Activated T-cell treated with anti-CD3 and anti-CD28 coated beads, Interleukin-2, amount 50 U/mL, for 72 hours (primary cell): ENCODE measurements at places on chromosomes 16 and 17. TPM values are rescaled to one million over a fixed set of nuclear protein-coding genes. Genes with fewer than 3 reads are reported as not detected.

CRYM gene
- not detected for total RNA-seq

TP53TG3D gene
- 0.53 TPM for total RNA-seq

FN3KRP gene
- total RNA-seq, result 47.8 TPM

SLC7A6OS gene
- total RNA-seq, result 25.8 TPM

WSCD1 gene
- total RNA-seq, result 0.19 TPM

AIPL1 gene
- not detected for total RNA-seq

SHPK gene
- 9.2 TPM for total RNA-seq

P2RX5 gene
- 60.1 TPM for total RNA-seq

CCL8 gene
- not detected for total RNA-seq

SLC6A2 gene
- not detected for total RNA-seq

TMIGD1 gene
- total RNA-seq, result not detected

KRT14 gene
- total RNA-seq, result not detected

CPHXL gene
- total RNA-seq, result not detected

GP2 gene
- total RNA-seq, result not detected

EVI2A gene
- 39.3 TPM for total RNA-seq

SLFN12 gene
- total RNA-seq, result 9.8 TPM

DNA sequence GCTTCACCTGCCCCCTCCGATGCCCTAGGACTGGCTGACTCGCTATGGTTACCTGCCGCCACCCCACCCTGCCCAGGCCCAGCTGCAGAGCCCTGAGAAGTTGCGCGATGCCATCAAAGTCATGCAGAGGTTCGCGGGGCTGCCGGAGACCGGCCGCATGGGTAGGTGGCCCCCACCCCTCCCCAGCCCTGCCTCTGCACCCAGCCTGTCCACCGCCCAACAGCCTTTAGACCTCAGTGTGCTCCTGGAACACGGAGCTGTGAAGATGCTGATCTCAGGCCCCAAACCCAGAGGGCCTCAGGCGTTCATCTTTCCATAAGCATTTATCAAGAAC lies 993 bp downstream of the MMP25 start:
- DNase-seq, result no peak

GRCh38 chr17:9203771-9204425 lies 182.6 kb downstream of the NTN1 start:
- DNase-seq, result no peak

DNA sequence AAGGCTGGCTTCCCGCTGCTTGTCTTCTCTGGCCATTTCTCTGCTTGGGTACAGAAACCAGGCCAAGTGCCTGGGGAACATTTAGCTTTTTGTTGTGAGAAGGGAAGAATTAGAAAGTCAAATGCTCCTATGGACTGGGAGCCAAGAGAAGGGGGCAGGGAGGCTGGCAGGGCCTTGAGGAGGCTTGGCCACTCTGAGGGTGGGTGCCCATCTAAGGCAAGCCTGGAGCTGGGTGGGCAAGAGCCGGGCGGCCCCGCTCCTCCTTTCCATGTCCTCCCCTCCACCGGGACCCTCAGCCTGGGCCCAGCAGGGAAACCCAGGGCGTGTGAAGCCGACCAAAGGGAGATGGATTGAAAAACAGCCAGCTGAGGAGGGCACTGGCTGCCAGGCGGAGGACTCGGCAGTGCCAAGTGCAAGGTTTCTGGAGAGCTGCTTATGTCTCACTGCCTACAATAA lies 69.4 kb downstream of the NTN1 start:
- no peak for DNase-seq

- no peak for DNase-seq
These were observed 18.9 kb upstream of the KCNJ12 start for GRCh38 chr17:21357281-21357680.

GRCh38 chr16:27053996-27054395 lies 12.7 kb upstream of the C16orf82 start:
- no peak for DNase-seq

- no peak for DNase-seq
These were observed 13.8 kb upstream of the GFAP start for GRCh38 chr17:44928950-44929720.

DNA sequence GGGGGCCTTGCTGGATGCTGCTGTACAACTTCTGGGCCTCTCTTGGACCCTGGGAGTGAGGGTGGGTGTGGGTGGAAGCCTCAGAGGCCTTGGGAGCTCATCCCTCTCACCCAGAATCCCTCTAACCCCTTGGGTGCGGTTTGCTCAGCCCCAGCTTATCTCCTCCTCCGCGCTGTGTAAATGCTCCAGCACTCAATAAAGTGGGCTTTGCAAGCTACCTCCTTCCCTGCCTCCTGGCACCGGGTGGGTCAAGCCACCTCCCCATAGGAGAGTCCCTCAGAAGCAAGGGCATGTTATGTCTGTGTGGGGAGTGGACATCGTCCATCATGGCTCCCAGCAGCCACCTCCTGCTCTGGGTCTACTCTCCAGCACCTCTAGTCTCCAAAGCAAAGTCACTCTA lies 28.4 kb downstream of the CDIP1 start:
- no peak for DNase-seq

- peak; percentile 58 for DNase-seq
These were observed 204.5 kb upstream of the RPL38 start for GRCh38 chr17:73998653-73999645.

- DNase-seq, result no peak
These were observed 29.1 kb downstream of the ARSG start for GRCh38 chr17:68320311-68320865.

GRCh38 chr17:2691069-2691871 lies 20.3 kb downstream of the CLUH start:
- DNase-seq, result no peak

DNA sequence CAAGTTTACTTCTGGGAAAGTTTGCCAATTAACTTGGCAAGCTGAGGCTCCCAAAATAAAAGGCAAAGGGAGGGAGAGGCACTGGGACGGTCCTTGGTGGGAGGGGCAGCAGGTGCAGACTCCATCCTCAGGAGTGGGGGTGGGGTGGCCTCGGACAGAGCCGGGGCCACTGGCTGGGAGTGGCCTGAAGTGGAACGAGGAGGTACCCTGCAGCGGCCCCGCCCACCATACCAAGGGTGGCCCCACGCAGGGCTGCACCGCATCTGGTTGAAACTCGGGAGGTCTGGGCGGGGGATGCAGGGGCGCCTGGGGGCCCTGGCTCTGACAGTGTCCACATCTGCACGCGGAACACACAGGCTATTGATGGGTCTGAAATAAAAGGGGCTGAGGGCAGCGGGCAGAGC lies 42.4 kb upstream of the SLC38A10 start:
- DNase-seq, result no peak

- DNase-seq, result no peak
These were observed 13.8 kb downstream of the PKD1 start for GRCh38 chr16:2121853-2122252.

- DNase-seq, result no peak
These were observed 29.8 kb downstream of the ARSG start for GRCh38 chr17:68320943-68321555.

DNA sequence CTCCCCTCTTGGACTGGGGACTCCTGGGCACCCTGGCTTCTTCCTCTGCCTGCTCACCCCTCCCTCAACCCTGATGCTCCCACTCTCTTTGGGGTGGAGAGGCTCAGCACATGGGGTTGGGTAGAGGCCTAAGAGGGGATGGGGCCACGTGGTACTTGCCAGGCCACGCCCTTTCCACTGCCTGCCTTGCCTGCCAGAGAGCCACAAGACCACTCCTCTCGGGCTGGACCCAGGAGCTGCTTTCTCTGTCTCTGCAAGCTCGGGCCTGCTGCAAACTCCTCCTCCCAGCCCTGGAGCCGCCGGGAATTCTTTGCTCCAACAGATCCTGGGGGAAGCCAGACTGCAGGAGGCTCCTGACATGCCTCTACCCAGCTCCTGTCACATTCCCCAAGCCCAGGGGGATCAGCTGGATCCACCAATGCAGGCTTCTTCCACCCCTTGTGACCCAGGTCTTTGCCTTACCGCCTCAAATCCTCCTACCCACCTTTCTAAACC lies 11.8 kb downstream of the DLX4 start:
- DNase-seq, result no peak

GRCh38 chr17:73291260-73291801 lies 20.5 kb downstream of the CDC42EP4 start:
- peak; percentile 12 for DNase-seq

DNA sequence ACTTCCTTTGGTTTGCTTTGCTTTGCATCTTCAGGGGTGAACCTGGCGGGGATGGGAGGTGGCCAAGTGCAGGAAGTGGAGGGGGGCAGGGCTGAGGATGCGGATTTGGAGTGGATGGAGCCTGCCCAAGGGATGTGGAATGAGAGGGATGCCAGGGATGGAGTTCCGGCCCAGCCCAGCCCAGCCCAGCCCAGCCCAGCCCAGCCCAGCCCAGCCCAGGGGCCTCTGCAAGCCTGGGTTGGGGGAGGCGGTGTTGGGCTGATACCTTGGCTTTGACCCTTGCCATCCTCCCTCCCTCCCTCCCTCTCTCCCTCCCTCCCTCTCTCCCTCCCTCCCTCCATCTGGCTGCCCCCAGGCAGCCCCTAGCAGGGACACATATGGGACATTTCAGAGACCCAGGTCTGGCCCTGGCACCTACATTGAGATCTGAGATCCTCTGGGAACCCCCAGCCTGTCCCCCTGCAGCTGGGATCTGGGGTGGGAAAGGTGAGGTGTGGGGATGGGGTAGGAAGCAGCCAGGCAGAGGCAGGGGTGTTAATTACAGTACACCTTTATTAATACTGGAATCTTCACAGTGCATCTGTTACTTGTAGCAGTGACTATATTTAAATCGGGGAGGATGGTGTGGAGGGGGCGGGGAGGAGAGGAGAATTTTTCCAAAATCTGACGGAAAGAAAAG lies 14.5 kb downstream of the IL34 start:
- DNase-seq, result no peak

DNA sequence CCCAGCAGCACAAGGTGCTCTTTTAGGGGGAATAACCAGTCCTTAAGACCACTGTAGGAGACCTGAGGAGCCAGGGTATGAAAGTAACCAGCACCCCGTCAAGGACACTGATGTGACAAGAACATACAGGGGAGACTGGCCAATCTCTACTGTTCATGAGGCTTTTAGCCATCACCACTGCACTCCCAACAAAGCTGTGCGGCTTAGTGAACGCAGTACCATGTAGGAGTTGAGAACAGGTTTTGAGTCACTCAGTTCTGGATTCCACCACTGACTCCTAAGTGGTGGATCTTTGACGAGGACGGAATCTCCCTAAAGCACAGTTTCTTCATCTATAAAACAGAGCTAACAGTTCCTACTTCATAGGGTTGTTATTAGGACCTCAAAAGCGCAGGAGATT lies 26.8 kb downstream of the COG4 start:
- peak; percentile 35 for DNase-seq

GRCh38 chr17:47966079-47966519 lies 4.8 kb upstream of the CDK5RAP3 start:
- DNase-seq, result no peak

GRCh38 chr16:67989322-67990017 lies 9.2 kb upstream of the DPEP3 start:
- DNase-seq, result no peak

DNA sequence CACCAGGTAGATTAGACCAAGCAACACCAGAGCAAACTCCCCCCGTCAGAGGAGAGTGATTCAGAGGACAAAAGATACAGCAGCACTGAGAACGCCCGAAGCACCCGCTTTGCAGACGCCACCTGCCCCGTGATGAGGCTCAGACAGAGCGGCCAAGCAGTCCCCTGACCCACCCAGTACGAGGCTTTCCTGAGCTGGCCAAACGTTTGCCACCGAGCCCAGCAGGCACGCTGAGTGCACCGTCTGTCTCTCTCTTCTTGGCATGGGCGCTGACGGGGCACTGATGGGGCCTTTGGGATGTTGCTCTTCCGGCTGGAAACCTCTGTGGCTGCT lies 19.4 kb upstream of the WDR45B start:
- no peak for DNase-seq

- DNase-seq, result no peak
These were observed 19.0 kb downstream of the MED24 start for GRCh38 chr17:40035162-40035559.

DNA sequence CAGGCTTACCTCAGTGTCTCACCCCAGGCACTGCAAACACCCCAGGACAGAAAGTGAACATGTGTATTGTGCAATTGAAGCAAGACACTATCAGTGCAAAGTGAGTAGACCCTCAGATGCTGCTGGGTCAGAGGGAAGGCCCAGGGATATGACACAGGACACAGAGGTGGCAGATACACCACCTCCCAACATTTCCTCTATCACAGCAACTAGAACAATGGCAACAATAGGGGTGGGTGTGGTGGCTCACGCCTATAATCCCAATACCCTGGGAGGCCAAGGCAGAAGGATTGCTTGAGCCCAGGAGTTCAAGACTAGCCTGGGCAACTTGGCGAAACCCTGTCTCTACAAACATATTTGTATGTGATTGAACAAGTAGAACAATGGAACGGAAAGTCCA lies 22.5 kb downstream of the MILR1 start:
- DNase-seq, result no peak

DNA sequence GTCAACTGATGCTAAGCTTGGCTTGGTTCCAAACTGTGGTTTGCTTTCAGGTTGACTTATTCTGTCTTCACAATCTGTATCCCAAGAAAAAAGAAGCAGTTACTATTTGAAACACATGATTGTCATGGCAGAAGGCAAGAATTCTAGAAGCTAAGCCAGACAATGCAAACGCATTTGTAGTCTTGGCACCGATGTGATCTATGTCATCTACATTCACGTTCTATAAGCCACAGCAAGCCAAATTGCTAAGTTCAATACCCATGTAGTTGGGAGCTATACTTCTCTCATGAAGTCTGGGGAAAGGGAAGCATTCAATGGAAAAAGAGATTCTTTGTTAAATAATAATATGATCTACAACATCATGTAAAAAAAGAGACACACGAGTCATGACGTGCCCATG lies 18.3 kb upstream of the KIF2B start:
- DNase-seq, result no peak

GRCh38 chr17:68924793-68925720 lies 30.1 kb downstream of the ABCA8 start:
- DNase-seq, result no peak

DNA sequence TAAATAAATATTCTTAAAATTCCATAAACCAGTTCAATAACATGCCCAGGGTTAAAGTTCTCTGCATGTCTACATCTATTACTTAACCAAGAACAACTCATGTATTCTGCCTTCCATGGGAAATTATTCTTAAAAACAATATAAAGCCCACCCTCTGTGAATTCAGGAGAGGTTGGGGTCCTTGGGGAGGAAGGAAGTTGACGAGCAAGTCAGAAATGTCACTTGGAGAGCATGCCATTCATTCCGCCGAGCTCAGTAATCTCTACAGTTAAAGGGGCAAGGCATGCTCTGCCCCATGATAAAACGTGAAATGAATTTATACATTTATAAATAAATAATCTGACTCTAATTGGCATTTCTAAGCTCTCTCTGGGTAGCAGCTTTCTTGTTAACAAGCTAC lies 405.1 kb downstream of the TOX3 start:
- no peak for DNase-seq

- no peak for DNase-seq
These were observed 4.6 kb upstream of the C17orf113 start for GRCh38 chr17:42055027-42055426.

- DNase-seq, result no peak
These were observed 24.2 kb downstream of the ACSM1 start for GRCh38 chr16:20673071-20673806.

- no peak for DNase-seq
These were observed 16.0 kb upstream of the LRRC75A start for GRCh38 chr17:16507918-16508533.

- no peak for DNase-seq
These were observed 5.8 kb downstream of the ZG16B start for GRCh38 chr16:2835638-2836493.
